ENCODE measurements at places on chromosomes 11 and 22. TPM values are rescaled to one million over a fixed set of nuclear protein-coding genes. Genes with fewer than 3 reads are reported as not detected.

Gene SCGB1C1
- total RNA-seq = not detected

Gene TMEM151A
- total RNA-seq = 0.13 TPM

Gene CCDC89
- 1.9 TPM for total RNA-seq

Gene ADAMTS8
- 64.9 TPM for total RNA-seq

Gene DEUP1
- not detected for total RNA-seq

- no peaks in the 10 kb centered on the region for H3K27me3 ChIP-seq
- no peaks in the 10 kb centered on the region for H3K4me1 ChIP-seq
- no peak overlapping the region for H3K27ac ChIP-seq
- H3K4me3 ChIP-seq = no peak overlapping the region
- no peak for DNase-seq
These were observed 32.0 kb downstream of the TMEM184B start for GRCh38 chr22:38240734-38241252.

GRCh38 chr11:15341587-15341986 is 226.9 kb downstream of the INSC start:
- no peak overlapping the region for H3K27ac ChIP-seq
- H3K4me3 ChIP-seq = no peak overlapping the region
- no peaks in the 10 kb centered on the region for H3K27me3 ChIP-seq
- no peak for DNase-seq

GRCh38 chr11:95338430-95338991 is 107.5 kb upstream of the SESN3 start:
- DNase-seq = no peak
- H3K27me3 ChIP-seq = no peaks in the 10 kb centered on the region
- H3K4me3 ChIP-seq = no peak overlapping the region
- no peaks in the 10 kb centered on the region for H3K36me3 ChIP-seq
- peak overlapping the region; percentile 96 for H3K27ac ChIP-seq

DNA sequence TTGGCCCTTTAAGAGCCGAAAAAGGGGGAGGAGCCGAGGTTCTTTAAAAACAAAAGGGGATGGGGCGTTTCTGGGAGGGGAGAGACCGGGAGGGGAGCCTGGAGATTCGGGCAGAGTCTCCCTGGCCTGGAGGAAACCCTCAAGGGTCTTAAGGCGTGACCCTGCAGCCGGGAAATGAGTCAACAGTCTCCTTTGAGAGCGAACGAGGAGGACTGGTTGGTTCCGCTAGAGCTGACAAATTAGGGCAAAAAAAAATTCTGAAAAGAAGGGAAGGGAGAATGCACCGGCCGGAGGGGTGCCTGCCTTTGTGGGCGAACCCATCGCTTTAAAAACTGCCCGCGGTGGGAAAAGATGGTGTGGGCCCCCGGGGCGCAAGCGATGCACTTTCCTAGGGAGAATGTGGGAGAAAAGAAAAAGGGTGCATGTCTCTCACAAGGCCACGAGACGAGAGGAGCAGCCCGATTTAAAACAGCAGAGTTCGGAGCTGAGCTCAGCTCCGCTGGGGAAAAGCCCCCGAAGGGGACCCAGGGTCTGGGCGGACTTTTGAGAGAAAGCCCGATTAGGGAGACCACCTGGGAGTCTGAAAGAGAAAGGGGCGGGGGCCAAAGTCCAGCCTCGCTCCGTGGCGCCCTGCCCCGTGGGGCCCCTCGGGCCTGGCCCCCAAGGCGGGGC is 874 bp downstream of the ZFTA start:
- peak overlapping the region; percentile 93 for H3K4me3 ChIP-seq
- no peaks in the 10 kb centered on the region for H3K36me3 ChIP-seq
- no peaks in the 10 kb centered on the region for H3K4me1 ChIP-seq
- no peak overlapping the region for H3K27ac ChIP-seq

DNA sequence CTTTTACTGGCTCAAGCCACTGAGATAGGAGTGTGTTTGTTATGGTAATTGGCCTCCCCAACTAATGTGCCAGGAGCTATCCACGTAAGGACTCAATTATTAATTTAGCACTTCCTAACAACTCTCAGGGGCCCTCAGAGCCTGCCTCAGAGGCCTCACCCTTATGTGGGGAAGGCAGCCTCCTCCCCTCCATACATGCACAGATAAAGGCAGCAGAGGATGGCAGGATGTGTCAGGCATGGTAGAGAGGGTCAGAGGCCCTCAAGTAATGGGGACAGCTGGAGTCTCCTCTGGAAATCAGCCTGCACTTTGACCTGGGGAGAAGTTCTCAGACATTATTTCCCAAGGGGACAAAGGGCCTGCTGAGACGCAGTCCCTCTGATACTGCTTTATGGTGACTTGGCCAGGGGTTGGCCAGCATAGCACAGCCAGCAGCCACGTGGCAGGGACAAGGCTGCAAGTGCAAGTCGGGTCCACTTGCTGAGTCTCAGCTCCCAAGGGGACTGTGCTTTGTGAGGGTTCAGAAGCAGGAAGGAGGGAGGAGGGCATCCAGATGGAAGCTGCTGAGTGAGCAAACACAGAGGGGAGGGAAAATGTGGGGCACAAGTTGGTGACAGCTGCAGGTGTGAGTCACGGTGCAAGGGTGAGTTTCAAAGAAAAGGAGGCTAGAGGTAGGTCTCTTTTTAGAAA is 17.0 kb downstream of the MOGAT2 start:
- no peak for DNase-seq
- no peak overlapping the region for H3K4me3 ChIP-seq
- no peaks in the 10 kb centered on the region for H3K36me3 ChIP-seq
- H3K27me3 ChIP-seq = no peaks in the 10 kb centered on the region
- H3K4me1 ChIP-seq = no peaks in the 10 kb centered on the region

GRCh38 chr11:128533472-128533871 is 53.9 kb downstream of the ETS1 start:
- no peaks in the 10 kb centered on the region for H3K27me3 ChIP-seq
- DNase-seq = no peak
- H3K27ac ChIP-seq = no peak overlapping the region
- no peaks in the 10 kb centered on the region for H3K4me1 ChIP-seq
- no peak overlapping the region for H3K4me3 ChIP-seq

DNA sequence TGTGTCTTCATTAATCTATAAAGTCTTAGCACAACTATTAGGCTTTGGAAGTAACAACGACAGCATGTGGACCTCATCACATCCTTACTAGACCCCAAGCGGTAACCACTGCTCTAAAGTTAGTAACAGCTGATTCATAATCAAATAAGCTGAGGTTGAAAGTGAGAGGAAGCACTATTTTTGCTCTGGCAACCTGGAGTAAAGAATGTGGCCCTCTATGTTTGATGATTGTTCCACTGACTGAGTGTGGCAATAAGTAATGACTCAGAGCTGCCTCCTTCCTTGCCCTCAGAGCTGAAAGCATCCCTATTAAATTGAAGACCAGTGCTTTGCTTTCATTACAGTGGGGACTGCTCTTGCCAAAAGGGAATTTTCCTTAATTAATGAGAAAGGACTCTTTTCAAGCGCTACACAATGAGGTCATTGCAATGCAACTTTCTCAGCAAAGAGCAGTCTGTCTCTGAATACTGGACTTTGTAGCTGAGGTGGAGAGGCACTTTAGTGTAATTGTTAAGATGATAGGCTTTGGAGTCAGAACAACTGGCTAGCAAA is 906.1 kb upstream of the RAG2 start:
- H3K27me3 ChIP-seq = no peaks in the 10 kb centered on the region
- no peak overlapping the region for H3K27ac ChIP-seq
- no peaks in the 10 kb centered on the region for H3K36me3 ChIP-seq
- no peaks in the 10 kb centered on the region for H3K4me1 ChIP-seq
- no peak overlapping the region for H3K4me3 ChIP-seq

- no peaks in the 10 kb centered on the region for H3K27me3 ChIP-seq
- no peaks in the 10 kb centered on the region for H3K4me1 ChIP-seq
- DNase-seq = peak; percentile 99
- H3K4me3 ChIP-seq = peak overlapping the region; percentile 82
- H3K27ac ChIP-seq = peak overlapping the region; percentile 30
- H3K36me3 ChIP-seq = no peaks in the 10 kb centered on the region
These were observed 561 bp upstream of the PCF11 start for GRCh38 chr11:83156144-83156995.

- DNase-seq = no peak
- H3K4me1 ChIP-seq = no peaks in the 10 kb centered on the region
- H3K27ac ChIP-seq = peak overlapping the region; percentile 34
- H3K4me3 ChIP-seq = peak overlapping the region; percentile 97
These were observed 115.9 kb upstream of the GRK3 start for GRCh38 chr22:25448435-25449051.

GRCh38 chr22:48424661-48425060 is 1403.0 kb downstream of the BRD1 start:
- H3K27ac ChIP-seq = no peak overlapping the region
- H3K4me3 ChIP-seq = no peak overlapping the region
- DNase-seq = no peak
- H3K4me1 ChIP-seq = no peaks in the 10 kb centered on the region
- H3K36me3 ChIP-seq = no peaks in the 10 kb centered on the region

- H3K4me3 ChIP-seq = no peak overlapping the region
- DNase-seq = no peak
- H3K4me1 ChIP-seq = no peaks in the 10 kb centered on the region
- no peaks in the 10 kb centered on the region for H3K36me3 ChIP-seq
- no peaks in the 10 kb centered on the region for H3K27me3 ChIP-seq
These were observed 18.4 kb downstream of the MYO7A start for GRCh38 chr11:77146261-77147035.

GRCh38 chr11:67160045-67160444 is 41.0 kb downstream of the KDM2A start:
- H3K27ac ChIP-seq = no peak overlapping the region
- no peak overlapping the region for H3K4me3 ChIP-seq
- no peak for DNase-seq

DNA sequence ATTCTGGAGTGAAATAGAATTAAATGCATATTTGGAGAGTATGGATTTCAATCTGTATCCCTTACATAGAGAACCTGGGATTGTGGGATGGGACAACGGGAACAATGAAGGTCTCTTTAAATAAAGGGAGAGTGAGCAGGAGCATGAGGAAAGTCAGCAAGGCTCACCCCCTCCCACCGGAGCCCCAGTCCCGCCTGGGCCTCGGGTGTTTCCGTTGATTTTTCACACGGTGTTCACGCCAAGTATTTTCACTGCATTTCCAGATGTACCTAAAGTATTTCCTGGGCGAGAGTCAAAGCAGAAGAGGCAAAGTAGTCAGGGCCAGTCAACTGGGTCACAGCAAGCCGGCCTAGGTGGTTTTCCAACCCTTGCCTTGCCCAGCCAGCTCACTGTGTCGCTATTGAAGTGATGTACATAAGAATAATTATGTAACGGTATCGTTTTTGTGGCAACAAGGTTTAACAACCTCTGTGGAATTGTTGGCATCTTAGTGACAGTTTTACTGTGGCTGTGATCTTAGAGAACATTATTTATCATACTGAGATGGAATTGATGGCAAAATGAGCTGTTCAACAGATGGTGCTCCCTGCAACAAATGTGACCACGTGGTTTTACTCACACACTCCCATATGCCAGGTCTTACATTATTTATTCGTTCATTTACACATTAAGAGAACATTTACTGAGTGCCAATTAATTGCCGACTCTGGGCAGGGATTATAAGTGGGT is 177.3 kb downstream of the ADAMTS15 start:
- DNase-seq = no peak
- no peaks in the 10 kb centered on the region for H3K36me3 ChIP-seq
- no peaks in the 10 kb centered on the region for H3K27me3 ChIP-seq
- H3K27ac ChIP-seq = no peak overlapping the region
- H3K4me1 ChIP-seq = no peaks in the 10 kb centered on the region

DNA sequence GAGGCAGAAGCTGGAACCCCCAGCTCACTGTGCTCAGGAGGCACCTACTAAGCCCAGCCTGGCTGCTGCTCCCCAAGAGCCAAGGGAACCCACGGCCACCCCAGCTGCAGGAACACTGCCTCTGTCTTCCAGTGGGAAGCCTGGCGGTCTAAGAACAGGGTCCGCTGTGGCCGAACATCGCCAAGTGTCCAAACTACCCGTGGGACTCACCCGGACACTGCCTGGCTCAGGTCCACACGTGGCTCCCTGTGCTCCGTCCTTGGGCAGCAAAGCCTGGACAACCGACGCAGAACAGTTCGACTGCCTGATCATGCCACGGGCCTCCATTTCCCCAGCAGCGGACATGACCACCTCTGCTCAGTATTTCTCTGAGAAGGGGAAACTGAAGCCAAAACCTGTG is 747.0 kb downstream of the BRD1 start:
- H3K36me3 ChIP-seq = no peaks in the 10 kb centered on the region
- no peak overlapping the region for H3K4me3 ChIP-seq
- DNase-seq = peak; percentile 62

- H3K4me3 ChIP-seq = no peak overlapping the region
- no peaks in the 10 kb centered on the region for H3K36me3 ChIP-seq
- peak overlapping the region; percentile 10 for H3K27ac ChIP-seq
- peaks cover 3% of the 10 kb centered on the region for H3K4me1 ChIP-seq
These were observed 10.0 kb upstream of the TBC1D22A start for GRCh38 chr22:46752286-46752987.

GRCh38 chr22:43060183-43060582 is 29.0 kb downstream of the TTLL1 start:
- no peaks in the 10 kb centered on the region for H3K4me1 ChIP-seq
- no peak overlapping the region for H3K27ac ChIP-seq
- no peaks in the 10 kb centered on the region for H3K27me3 ChIP-seq
- no peaks in the 10 kb centered on the region for H3K36me3 ChIP-seq
- H3K4me3 ChIP-seq = no peak overlapping the region

- no peak overlapping the region for H3K4me3 ChIP-seq
- no peak overlapping the region for H3K27ac ChIP-seq
- H3K4me1 ChIP-seq = no peaks in the 10 kb centered on the region
- no peaks in the 10 kb centered on the region for H3K36me3 ChIP-seq
- no peak for DNase-seq
- H3K27me3 ChIP-seq = no peaks in the 10 kb centered on the region
These were observed 20.8 kb downstream of the ARFGAP2 start for GRCh38 chr11:47155879-47156278.

DNA sequence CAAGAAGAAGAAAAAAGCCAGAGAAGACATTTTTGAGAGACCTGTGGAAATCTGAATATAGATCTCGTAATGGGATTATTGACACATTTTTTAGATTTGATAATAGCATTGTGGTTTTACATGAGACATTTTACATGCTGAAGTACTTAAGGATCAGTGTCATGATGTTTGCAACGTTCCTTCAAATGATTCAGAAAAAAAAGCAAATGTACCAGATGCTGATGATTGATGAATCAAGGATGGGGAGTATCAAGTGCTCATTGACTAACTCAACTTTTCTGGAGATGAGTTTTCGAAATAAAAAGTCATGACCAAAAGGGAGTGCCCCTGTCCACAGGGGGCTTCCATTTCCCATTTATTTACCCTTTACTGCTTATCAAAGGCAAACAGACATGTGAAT is 207.0 kb upstream of the SORL1-AS1 start:
- H3K27ac ChIP-seq = no peak overlapping the region
- no peaks in the 10 kb centered on the region for H3K27me3 ChIP-seq
- no peak overlapping the region for H3K4me3 ChIP-seq
- DNase-seq = no peak
- no peaks in the 10 kb centered on the region for H3K4me1 ChIP-seq
- no peaks in the 10 kb centered on the region for H3K36me3 ChIP-seq

DNA sequence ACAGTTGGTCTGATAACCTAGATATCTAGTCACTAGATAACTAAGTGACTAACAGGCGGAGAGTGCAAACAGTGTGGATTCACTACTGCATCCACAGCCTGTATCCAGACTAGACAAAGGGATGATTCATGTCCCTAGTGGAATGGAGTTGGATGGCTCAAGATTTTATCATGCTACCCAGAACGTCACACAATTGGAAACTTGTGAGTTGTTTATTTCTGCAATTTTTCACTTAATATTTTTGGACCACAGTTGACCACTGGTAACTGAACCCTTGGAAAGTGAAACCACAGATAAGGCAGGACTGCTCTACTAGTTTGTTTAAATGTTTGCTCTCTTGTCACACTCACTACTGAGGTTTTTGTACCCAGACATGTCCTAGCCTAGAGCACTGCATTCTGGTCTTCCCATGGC is 76.0 kb downstream of the UBASH3B start:
- no peaks in the 10 kb centered on the region for H3K4me1 ChIP-seq
- no peak overlapping the region for H3K27ac ChIP-seq
- H3K27me3 ChIP-seq = no peaks in the 10 kb centered on the region
- no peak for DNase-seq
- H3K36me3 ChIP-seq = no peaks in the 10 kb centered on the region
- no peak overlapping the region for H3K4me3 ChIP-seq

Measured in aorta (tissue), 5 donors.